ENCODE measurements at places on chromosomes 5 and 9.

- no peak for DNase-seq
Measured at GRCh38 chr5:81317536-81317935, 16.1 kb downstream of the ZCCHC9 start.

GRCh38 chr5:137989419-137989818 lies 43.5 kb downstream of the FAM13B start:
- DNase-seq = no peak

DNA sequence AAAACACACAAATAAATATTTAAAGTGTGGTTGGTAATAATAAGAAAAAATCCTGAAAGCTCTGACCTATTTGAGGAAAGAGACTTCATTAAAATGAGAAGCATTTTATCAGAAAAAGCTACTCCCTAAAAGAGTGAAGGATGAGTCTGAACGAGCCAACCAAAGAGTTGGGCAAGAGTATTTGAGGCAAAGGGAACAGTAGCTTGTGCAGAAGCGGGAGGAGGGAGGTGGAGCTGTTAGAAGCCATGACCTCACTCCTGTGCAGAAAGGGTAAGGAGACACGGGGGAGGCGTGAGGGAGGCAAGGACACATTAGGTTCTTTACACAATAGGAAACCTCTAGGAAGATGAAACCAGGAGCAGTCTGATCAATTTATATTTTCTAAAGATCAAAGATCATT lies 29.4 kb downstream of the SH3RF2 start:
- no peak for DNase-seq

DNA sequence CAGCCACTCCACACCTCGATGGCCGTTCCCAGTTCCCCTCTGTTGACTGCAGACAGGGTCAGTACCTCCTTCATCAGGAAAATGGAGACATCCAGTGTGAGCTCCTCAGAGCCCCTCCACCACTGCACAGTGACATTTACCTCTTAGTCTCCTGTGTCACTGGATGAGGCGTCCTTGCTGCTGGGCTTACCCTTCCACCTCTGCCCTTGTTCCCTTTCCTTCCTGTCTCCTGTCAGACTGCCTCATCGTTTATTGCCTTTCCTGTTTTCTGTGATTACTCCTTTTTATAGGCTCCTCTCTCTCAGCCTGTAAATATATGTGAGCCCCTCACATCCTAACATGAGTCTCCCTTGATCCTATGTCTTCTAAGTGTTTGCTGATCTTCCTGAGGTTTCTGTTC lies 23.2 kb upstream of the SPTAN1 start:
- no peak for DNase-seq

DNA sequence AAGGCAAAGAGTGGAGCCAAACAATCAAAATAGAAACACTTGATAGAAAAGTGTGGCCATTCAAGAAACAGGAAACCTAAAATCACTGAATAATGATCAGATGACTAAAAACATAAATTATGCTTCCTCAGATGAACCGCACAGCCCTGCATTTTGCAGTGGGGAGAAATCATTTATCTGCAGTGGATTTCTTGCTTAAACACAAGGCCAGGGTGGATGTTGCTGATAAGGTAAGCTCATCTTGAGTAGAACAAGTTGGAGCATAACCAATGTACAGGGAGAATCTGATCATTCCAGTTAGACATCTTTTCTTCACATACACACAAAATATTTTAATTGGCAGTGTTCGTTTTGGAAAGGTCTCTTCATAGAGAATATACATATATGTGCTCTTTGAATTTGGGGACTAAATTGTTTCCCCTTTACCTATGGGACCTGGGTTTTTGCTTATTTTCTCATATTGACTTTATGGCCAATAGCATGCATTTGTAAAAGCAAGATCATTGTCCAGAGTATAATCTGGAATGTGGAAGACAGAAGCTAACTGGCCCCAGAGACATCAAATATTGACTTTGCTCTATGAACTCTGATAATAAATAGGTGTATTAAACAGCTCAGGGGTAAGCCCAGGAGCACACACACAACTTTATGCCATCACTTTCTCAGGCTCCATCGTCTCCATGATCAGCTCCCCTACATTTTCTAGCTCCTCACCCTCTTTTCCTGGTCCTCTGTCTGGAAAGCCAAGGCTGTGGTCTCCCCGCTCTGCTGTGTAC lies 9.1 kb downstream of the ANKDD1B start:
- no peak for DNase-seq

DNA sequence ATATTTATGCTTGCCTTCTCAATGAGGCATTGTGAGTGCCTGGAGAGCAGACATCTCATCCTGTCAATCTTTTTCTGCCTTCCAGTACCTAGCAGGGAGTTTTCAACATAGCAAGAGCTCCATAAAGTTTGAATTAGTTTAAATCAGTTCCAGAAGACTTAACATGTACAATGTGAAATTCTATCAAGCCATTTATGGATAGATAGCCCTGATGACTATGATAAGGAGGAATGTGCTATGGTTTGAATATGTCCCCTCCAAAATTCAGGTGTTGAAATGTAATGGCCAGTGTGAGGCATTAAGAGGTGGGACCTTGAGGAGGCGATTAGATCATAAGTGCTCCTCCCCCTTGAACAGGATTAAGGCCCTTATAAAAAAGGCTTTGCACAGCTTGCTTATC lies 306.9 kb upstream of the SMARCA2 start:
- DNase-seq = no peak

GRCh38 chr5:113202746-113203716 lies 226.4 kb downstream of the DCP2 start:
- DNase-seq = no peak

DNA sequence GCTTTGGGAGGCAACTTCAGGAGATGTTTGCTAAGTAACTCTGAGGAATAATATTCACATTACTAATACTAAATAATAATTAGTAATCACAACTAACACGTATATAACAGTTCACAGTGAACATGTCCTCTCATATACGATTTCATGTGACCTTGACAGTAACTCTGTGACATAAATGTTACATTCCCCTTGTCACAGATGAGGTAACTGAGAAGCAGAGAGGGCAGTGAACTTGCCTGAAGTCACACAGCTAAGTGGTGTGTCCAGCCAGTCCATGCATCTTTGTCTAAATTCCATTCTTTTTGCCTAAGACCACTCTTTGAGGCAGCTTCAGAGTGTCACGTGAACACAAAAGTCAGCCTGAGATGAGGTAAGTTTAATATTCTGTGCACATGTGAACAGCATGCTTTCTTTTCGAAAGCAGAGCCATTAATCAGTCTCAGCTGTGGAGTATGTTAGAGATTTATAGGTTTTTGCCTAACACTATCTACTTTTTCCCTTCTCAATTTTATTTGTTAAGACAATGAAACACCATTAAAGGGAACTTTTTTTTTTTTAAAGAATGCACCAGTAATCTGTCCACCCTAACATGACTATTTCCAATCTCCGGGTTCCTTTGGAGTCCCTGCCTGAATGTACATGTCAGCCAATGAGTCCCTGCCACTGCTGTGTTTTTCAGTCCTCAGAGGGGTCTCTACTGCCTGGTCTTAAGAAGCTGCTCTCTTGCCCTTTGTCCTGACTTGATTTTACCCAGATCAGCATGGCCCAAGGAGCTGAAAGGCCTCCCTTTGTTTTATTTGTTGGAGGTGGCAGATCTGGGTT lies 43.5 kb downstream of the SH3PXD2B start:
- no peak for DNase-seq
